ENCODE measurements at places on chromosomes 13 and 19.

DNA sequence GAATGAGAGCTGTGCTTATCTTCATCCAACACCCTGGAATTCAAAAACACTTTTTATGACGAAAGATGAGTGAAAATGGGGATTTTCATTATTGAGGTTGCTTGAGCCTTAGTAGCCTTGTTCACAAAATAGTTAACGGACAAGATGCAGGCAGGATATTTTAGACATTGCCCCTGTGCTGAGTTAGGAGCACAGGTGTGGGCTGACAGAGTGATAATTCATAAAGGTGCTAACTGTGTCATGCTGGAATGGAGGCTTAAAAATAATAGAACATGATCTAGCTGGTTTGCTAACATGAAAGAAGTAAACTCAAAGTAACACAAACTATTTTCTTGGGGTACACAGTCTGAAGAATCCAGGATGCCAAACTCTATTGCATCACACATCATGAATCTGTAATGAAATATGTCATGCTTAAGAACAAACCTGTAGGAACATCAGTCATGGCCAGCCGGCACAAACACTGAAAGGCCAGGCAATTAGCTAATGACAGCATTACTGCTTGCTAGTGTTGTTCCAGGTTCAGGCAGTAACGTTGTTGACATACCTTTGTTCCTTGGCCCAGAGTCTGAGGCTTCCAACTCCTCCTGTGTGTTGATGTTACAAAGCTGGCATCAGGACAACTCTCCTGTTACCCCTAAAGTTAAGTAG is 55.3 kb downstream of the FRY start:
- no peak for DNase-seq

GRCh38 chr13:113771709-113772331 is 12.8 kb downstream of the TMEM255B start:
- no peak for DNase-seq

- no peak for DNase-seq
These were observed 7.3 kb upstream of the MAB21L1 start for GRCh38 chr13:35483761-35484160.

- no peak for DNase-seq
These were observed 41.9 kb upstream of the SERPINE3 start for GRCh38 chr13:51297556-51297955.

DNA sequence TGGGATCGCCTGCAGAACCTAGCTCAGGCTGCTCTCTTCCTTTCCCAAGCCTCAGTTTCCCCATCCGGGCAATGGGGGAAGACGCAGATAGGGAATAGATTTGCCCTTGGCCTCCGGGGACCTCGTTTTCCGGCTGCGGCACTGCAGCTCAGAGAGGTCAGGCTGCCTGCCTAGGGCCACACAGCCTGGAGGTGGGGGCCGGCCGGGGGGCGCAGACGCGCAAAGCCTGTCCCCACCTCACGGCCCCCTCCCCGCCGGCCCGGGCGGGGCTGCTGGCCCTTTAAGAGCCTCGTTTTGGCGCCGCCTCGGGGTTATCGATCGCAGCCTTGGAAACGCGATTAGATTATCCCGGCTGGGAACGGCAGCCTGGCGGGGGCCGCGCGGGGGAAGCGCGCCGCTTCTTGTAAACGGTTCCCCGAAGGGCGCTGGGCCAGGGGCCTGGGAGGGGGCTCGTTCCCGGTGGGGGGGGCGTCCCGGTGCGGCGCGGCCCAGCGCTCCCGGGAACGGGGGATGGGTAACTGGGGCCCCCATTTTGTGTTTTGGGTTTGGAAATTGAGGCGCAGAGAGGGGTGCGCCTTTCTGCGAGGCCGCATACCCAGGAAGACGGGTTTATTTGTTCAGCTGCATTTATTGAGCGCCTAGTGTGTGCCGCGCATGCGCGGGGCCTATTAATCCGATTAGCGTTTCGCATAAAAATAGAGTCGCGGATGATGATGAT is 23.4 kb upstream of the TCF3 start:
- DNase-seq: no peak

- no peak for DNase-seq
These were observed 6.8 kb upstream of the KLC3 start for GRCh38 chr19:45333609-45334303.

GRCh38 chr13:71460211-71460610 is 406.8 kb downstream of the DACH1 start:
- DNase-seq: no peak

DNA sequence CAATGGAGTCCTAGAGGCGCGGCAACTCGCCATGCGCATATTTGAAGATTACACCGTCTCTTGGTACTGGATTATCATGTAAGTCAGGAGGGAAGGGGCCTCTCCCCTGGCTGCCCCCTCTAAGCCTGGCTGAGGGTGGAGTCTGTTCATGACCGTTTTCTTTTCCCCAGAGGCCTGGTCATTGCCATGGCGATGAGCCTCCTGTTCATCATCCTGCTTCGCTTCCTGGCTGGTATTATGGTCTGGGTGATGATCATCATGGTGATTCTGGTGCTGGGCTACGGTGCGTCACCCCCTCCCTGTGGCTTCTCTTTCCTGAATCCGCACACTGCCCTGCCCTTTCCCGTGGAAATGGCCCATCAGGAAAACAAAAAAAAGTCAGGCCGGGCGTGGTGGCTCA is 6.5 kb downstream of the SLC44A2 start:
- DNase-seq: no peak
